ENCODE measurements at places on chromosomes 7 and 10.

DNA sequence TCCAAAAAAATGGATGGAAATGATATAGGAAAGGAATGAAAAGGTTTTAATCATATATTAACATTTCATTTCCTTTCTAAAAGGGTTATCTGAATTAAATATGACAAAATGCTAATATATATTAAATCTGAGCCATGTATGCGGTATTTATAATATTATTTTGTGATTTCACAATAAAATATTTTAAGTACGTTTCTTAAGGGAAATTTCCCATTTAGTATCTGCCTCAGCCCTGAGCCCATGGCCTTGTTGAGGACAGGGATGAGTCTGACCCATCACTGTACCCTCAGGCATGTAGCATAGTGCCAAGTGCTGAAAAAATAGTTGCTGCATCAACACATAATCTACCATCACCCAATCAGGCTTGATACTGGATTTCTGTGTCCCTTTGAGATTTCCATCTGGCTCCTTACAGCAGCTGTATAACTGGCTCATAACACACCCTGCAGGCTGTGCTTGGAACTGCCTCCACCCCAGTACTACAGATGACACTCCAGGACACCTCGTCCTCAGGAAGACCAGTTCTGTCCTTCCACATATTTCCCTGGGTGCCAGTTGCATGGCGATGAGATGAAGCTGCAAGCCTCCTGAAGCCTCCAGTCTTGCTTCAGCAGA, 59.4 kb upstream of the ASAH2 start:
- DNase-seq, result peak; percentile 41

DNA sequence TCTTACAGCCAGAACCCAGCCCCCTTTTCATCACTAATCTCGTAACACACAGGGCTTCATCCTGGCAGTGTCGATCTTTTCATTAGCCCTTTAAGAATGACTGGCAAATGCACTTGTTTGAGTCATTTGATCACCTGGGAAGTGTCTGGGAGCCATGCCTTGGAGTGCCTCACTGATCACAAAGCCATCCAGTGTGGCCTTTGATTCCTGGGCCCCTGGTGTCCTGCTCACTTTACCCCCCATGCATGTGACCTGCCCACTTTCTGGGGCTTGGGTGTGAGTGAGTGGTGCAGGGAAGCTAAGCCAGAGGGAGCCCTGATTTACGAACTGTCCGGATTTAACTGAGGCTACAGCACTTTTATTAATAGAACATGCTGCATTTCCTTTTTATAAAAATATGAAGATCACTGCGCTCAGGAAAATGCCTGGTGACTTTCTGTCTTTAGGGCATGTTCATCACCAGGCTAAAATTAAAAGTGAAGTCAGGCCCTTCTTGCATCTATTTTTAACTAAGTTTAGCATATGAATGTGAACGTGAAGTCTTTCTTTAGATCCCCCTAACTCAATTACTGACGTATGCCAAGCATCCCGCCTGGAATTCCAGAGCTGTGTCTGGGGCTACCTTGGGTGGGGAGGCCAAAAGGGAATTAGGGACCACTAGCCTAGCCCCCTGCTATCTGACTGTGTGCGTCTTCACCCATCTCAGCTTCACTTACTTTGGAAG, 23.6 kb downstream of the RBM20 start:
- no peak for DNase-seq

DNA sequence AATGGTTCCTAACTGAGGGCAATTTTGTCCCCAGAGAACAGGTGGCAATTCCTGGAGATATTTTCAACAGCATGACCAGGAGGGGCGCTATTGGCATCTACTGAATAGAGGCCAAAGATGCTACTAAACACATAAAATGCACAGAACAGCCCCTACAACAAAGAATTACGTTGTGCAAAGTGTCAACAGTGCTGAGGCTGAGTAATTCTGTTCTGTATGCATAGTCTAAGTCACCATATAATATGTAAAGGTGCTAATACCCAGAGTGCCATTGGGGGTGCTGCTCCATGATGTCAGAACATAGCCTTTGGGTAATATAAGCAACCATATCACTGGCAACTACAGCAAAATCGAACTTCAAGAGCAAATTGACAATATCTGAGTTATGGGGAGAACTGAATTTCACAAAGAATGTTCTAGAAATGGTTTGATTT, 213.3 kb upstream of the PHYHIPL start:
- DNase-seq, result no peak

DNA sequence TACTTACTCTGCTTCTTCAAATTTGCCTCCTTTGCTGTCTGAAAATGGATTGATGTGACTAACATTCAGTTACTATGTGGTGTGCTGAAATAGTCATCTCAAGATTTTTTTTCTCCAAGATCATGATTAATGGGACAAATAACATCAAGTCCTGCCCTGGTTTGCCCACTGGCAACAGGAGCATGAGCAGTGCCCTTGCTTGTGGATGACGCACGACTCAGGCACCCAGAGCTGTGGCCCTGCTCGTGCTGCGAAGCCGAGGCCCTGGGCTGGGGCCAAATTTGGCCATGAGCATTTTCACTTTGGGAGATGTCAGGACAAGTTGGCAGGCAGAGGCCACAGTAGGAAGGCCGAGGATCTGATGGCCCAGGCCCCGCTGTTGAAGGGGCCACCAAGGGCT, 239.8 kb upstream of the IGFBP3 start:
- DNase-seq, result no peak

DNA sequence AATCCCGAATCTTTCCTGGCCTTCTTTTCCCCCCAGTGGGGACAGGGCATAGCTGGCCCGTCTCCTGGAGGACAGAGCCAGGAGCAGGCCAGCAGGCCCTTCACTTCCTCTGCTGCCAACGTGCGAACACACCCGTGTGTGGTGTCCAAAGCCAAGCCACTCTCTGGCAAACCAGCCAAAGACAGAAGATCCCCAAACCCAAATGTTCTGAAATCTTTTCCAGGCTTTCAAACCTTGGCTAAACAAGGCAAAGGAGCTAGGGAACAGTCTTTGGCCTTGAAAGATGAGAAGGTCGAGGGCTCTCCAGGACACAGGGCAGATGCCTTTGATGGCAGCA, 63.0 kb downstream of the PROSER2 start:
- no peak for DNase-seq

- no peak for DNase-seq
Observed at GRCh38 chr10:114437473-114438292, 33.4 kb upstream of the AFAP1L2 start.

DNA sequence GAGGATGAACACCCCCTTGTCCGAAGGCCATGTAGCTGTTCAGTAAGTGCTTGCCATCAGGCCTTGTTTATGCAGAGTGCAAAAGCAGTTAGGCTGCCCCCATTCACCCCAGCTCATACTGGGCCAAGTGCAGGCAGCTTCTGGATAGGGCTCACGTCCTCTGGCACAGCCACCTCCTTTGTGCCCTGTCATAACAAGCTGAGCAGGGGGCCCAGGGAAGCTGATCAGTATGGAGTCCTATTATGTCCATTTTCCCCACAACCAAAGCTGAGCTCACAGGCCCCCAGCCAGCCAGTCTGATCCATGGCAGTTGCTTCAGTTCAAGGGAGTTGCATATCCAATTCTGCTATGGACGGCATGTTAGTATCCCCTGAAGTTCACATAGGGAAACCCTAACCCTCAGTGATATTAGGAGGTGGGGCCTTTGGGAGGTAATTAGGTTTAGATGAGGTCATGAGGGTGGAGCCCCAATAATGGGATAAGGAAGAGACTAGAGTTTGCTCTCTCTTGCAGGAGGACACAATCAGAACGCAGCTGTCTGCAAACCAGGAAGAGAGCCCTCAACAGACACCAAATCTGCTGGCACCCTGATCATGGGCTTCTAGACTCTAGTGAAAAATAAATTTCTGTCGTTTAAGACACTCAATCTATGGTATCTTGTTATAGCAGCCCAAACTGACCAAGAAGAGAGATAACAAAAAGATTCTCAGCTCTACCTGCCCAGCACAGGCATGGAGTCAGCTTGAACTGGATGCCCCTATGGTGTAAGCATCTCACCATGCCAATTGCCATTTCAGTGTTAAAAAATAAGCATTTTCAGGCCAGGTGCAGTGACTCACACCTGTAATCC, 155.9 kb downstream of the FGFR2 start:
- DNase-seq, result no peak

DNA sequence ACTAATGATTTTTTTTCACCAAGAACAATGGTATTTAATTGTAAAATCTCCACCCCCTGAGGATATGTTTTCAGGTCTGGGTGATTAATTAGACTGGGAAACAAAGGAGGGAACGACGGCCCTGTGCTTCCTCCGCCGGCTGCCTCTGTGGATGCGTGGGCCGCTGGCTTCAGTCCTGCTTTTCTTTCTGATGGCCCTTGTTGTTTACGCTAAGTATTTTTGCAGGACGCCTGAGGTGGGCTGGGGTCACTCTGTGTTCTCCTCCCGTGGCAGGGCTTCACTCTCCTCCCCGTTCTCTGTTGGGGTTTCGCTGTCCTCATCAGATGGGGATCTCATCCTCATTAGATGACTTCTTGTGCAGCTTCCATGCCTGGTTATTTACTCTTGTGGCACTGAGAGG, 5.2 kb upstream of the ACBD5 start:
- DNase-seq, result no peak
